ENCODE measurements at places on chromosomes 12 and 14.

DNA sequence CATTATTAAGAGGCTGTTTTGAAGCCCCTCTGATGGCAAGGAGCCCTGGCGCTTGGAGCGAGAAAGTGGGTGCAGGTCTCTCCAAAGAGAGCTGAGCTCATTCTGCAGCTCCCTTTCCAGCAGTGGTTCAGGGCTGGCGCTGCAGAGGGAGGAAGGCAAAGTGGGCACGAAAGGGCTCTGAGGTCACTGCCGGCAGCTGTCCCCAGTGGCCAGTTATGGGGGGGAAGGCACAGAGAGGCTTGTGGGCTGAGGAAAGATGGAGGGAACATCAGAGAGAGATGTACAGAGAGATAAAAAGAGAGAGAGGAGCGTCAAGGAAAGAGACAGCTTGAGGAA, 75.2 kb upstream of the TBX5 start:
- DNase-seq: no peak

DNA sequence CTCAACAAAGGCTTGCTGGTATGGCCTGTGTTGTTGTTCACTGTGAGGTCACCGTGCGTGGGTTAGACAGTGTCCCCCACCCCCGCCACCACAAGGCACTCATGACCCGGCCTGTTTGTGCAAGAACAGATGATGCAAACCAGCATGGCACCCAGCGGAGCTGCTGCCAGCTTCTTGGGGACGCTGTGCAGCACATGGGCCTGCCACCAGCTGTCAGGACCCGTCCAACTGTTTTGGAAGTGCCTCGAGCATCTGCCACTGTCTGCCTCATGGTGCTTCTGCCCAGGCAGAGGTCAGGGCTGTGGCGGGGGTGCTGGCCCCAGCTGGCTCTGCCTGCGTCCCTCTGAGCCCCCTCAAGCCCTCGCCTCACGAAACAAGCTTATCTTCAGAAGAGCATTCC, 1.5 kb downstream of the ASB2 start:
- DNase-seq: no peak

GRCh38 chr12:82448911-82449578, 90.7 kb downstream of the METTL25 start:
- DNase-seq: no peak

DNA sequence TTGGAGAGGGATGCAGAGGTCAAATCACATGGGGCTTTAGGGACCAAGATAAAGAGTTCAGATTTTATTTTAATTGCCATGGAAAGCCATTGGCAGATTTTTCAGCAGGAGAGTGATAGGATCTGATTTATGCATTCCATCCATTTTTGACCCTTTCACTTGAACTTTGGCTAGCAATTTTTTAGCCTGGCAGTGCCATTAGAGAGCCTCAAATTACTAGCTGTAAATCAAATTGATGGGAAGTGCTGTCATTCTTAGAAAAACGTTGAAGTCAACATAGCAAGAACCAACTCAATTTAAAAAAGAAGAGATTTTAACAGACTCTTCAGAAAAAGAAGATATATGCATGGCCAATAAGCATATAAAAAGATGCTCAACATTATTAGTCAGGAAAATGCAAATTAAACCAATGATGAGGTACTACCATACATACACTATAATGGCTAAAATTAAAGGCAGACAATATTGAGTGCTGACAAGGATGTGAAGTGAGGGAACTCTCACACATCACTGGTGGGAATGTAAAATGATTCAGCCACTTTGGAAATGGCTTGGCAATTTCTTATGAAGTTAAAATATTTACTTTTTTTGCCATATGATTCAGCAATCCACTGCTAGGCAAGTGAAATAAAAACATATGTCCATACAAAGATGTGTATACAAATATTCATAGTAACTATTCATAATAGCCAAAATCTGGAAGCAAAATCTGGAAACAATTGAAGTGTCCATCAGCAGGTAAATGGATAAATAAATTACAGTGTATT, 89.7 kb downstream of the PTCSC3 start:
- no peak for DNase-seq

- no peak for DNase-seq
Observed at GRCh38 chr12:12807970-12808702, 5.0 kb upstream of the DDX47 start.

GRCh38 chr14:21428930-21429329, 27.0 kb downstream of the CHD8 start:
- no peak for DNase-seq
